ENCODE measurements at places on chromosomes 12 and 14.

DNA sequence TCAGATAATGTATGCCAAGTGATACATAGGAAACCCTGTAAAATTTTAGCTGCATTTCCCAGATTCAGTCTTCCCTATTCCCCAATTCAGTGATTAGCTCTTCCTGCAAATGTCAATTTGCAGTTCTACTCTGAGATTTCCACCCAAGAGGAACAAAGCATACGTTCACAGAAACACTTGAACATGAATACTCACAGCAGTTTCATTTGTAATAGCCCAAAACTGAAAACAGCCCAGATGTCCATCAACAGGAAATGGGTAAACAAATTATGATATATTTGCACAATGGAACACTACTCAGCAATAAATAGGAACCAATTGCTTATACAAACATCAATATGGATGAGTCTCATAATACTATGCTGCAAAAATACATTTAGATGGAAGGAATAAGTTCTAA, 194.2 kb downstream of the GXYLT1 start:
- no peaks in the 10 kb centered on the region for H3K36me3 ChIP-seq
- H3K27ac ChIP-seq = no peak overlapping the region
- H3K4me3 ChIP-seq = no peak overlapping the region
- DNase-seq = no peak

GRCh38 chr12:120259418-120260202, 5.9 kb downstream of the PXN start:
- H3K27ac ChIP-seq = peak overlapping the region; percentile 45
- H3K36me3 ChIP-seq = peaks cover 4% of the 10 kb centered on the region
- H3K4me1 ChIP-seq = peaks cover 45% of the 10 kb centered on the region
- H3K27me3 ChIP-seq = no peaks in the 10 kb centered on the region
- H3K4me3 ChIP-seq = no peak overlapping the region

- H3K4me3 ChIP-seq = no peak overlapping the region
- H3K4me1 ChIP-seq = peaks cover 27% of the 10 kb centered on the region
- DNase-seq = peak; percentile 14
- H3K36me3 ChIP-seq = no peaks in the 10 kb centered on the region
Observed at GRCh38 chr14:67618617-67619063, 1.1 kb upstream of the ARG2 start.

DNA sequence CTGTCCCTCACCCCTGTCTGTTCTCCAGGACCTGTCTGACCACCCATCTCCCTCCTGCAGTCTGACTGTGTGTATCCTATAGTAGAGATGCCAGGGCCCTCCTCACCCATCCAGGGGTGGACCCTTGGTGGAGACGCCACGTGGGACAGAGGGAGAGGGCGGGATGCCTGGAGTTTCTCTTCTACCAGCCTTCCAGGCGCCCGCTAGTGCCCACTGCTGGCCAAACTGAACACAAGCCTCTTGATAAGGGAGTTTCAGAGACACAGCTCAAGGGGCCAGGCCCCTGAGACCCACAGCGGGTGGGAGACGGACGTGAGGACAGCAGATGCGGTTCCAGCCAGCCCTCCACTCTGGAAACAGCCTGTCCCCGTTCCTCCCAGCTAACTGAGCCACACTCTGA, 147.3 kb downstream of the RBM19 start:
- H3K27ac ChIP-seq = no peak overlapping the region
- H3K27me3 ChIP-seq = no peaks in the 10 kb centered on the region
- H3K4me1 ChIP-seq = no peaks in the 10 kb centered on the region
- DNase-seq = no peak

GRCh38 chr14:64388533-64389285, 556 bp downstream of the MTHFD1 start:
- peaks cover 17% of the 10 kb centered on the region for H3K4me1 ChIP-seq
- H3K4me3 ChIP-seq = peak overlapping the region; percentile 68
- no peak for DNase-seq
- H3K27me3 ChIP-seq = no peaks in the 10 kb centered on the region
- peak overlapping the region; percentile 13 for H3K27ac ChIP-seq
- H3K36me3 ChIP-seq = no peaks in the 10 kb centered on the region

- peaks cover 4% of the 10 kb centered on the region for H3K27me3 ChIP-seq
- H3K4me3 ChIP-seq = no peak overlapping the region
- no peak for DNase-seq
- no peak overlapping the region for H3K27ac ChIP-seq
- H3K4me1 ChIP-seq = no peaks in the 10 kb centered on the region
Observed at GRCh38 chr14:55126034-55126433, 3.0 kb upstream of the LGALS3 start.

GRCh38 chr12:52713960-52714886, 10.9 kb upstream of the KRT77 start:
- peaks cover 39% of the 10 kb centered on the region for H3K27me3 ChIP-seq
- peak overlapping the region; percentile 58 for H3K4me3 ChIP-seq
- no peak overlapping the region for H3K27ac ChIP-seq

GRCh38 chr12:45669792-45670191, 59.7 kb upstream of the ARID2 start:
- H3K4me3 ChIP-seq = no peak overlapping the region
- H3K36me3 ChIP-seq = no peaks in the 10 kb centered on the region
- H3K4me1 ChIP-seq = peaks cover 25% of the 10 kb centered on the region
- no peaks in the 10 kb centered on the region for H3K27me3 ChIP-seq

- no peak overlapping the region for H3K27ac ChIP-seq
- no peaks in the 10 kb centered on the region for H3K36me3 ChIP-seq
- DNase-seq = no peak
- H3K4me3 ChIP-seq = no peak overlapping the region
- H3K27me3 ChIP-seq = no peaks in the 10 kb centered on the region
- H3K4me1 ChIP-seq = no peaks in the 10 kb centered on the region
Observed at GRCh38 chr12:132259364-132259871, 70.0 kb downstream of the GALNT9 start.

DNA sequence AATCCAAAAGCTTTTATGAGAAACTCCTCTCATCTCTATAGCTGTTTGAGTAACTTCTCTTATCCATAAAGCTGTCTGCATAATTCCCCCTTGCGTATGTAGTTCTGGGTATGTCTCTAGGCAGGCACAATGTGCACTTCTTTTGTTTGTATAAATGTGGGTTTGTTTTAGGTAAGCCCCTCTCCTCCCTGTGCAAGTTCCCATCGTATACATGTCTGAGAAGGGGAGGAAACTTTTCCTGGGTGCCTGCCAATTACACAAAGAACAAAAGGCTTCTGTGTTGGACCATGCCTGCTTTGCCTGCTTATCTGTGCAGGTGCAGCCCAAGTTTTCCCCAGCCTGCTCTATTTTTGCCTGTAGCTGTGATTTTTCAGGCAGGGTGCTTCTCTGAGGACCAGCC, 96.7 kb downstream of the CCER1 start:
- H3K4me1 ChIP-seq = no peaks in the 10 kb centered on the region
- no peaks in the 10 kb centered on the region for H3K36me3 ChIP-seq
- H3K27me3 ChIP-seq = no peaks in the 10 kb centered on the region
- H3K27ac ChIP-seq = no peak overlapping the region
- no peak for DNase-seq

DNA sequence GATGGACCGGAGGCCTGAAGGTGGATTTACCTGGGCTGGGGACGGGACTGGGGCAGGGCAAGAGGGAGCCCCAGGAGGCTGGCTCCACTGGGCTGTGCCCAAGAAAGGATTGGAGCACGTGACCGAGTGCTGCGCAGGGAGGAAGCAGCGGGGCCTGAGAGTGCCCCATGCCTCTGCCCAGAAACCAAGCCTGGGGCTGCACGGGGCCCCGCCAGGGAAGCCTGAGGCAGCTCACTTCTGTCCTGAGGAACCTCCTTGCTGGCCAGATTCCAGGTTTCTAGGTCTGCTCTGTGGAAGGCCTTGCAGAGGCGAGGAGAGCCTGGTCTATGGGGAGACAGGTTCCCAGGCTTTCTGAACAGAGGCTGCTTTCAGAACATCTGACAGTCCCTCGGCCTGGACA, 10.4 kb downstream of the NGB start:
- H3K4me1 ChIP-seq = no peaks in the 10 kb centered on the region
- H3K4me3 ChIP-seq = no peak overlapping the region
- H3K27ac ChIP-seq = no peak overlapping the region
- no peaks in the 10 kb centered on the region for H3K27me3 ChIP-seq
- no peak for DNase-seq

DNA sequence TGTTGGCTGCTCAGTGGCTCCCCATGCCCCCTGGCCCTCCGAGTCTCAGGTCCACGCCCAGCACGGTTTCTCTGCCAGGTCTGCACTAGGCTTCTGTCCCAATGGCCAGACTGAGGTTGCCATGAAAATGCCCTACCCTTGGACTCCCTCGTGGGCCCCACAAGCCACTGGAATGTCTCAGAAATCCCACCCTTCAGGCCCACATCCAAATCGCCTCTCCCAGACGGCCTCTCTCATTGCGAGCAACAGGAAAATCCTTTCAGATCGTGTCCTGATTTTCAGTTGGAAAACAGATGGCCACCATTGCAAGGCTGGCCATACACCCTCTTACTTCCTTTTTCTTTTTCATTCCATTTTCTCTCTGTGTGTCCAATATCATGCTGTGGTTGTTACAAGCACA, 77.3 kb downstream of the IRF2BPL start:
- H3K27me3 ChIP-seq = no peaks in the 10 kb centered on the region
- H3K4me1 ChIP-seq = peaks cover 15% of the 10 kb centered on the region
- no peaks in the 10 kb centered on the region for H3K36me3 ChIP-seq
- no peak overlapping the region for H3K27ac ChIP-seq

- no peak for DNase-seq
- H3K4me3 ChIP-seq = no peak overlapping the region
- no peaks in the 10 kb centered on the region for H3K27me3 ChIP-seq
- H3K36me3 ChIP-seq = no peaks in the 10 kb centered on the region
- H3K4me1 ChIP-seq = no peaks in the 10 kb centered on the region
Observed at GRCh38 chr14:32648434-32648833, 290.2 kb upstream of the NPAS3 start.

DNA sequence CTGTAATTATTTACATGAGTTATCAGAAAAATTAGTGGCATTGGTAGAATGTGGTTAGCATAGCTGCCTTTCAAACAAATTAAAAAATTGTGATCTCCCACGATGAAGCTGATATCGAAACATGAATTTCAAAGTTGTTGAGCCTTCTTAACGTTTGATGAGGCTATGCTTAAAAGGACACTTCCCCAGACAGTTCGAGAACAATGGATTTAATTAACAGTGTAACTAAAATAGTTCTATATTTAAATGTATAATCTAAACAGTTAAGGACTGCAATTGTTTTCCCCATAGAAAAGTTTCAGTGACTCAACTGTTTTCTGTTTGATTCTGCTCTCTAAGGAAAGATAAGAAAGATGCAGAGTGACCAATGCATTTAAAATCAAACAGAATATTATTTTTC, 1.6 kb downstream of the CLEC2B start:
- H3K27me3 ChIP-seq = no peaks in the 10 kb centered on the region
- H3K27ac ChIP-seq = peak overlapping the region; percentile 96
- DNase-seq = no peak
- peak overlapping the region; percentile 80 for H3K4me3 ChIP-seq
- no peaks in the 10 kb centered on the region for H3K36me3 ChIP-seq

GRCh38 chr14:74085828-74086227, 1.1 kb downstream of the LIN52 start:
- H3K4me1 ChIP-seq = peaks cover 13% of the 10 kb centered on the region
- DNase-seq = no peak
- no peak overlapping the region for H3K27ac ChIP-seq
- H3K4me3 ChIP-seq = no peak overlapping the region

DNA sequence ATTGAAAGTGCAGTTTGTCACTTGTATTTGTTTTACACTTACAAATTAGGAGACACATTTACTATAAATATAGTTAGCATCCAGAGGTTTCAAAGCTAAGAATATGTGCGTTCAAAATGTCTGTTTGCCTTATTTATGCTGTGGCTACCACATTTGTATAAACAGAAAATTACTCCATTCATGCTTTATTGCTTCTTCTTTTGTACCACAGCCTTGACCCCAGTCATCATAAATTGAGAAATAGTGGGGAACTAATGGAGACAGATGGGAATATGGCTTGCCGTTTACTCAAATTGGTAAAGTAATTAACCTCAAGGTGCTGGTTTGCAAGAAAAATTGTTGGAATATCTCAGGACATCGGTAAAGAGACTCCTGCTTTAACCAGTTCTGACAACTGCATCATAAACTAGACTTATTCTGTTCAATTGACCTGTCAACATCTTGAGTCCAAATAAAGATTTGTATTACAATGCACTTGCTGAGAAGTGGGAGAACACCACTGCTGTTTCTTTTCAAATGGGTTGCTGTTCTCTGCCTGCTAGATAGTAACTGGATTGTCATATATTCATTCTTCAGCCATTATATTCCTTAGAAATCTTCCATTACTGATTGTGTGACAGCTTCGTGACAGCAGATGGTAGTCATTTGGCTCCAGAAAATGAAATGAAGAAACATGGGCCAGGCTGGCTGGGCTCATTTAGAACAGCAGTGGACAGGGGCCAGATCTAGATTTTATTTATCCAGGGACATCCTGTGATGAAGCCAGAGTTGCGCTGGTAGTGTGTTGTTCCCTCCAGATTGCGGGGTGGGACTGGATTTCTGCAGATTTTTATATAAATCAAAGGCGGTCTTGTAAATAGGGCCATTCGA, 354.4 kb downstream of the EGLN3 start:
- DNase-seq = no peak
- no peak overlapping the region for H3K4me3 ChIP-seq
- H3K4me1 ChIP-seq = no peaks in the 10 kb centered on the region
- H3K27me3 ChIP-seq = no peaks in the 10 kb centered on the region

DNA sequence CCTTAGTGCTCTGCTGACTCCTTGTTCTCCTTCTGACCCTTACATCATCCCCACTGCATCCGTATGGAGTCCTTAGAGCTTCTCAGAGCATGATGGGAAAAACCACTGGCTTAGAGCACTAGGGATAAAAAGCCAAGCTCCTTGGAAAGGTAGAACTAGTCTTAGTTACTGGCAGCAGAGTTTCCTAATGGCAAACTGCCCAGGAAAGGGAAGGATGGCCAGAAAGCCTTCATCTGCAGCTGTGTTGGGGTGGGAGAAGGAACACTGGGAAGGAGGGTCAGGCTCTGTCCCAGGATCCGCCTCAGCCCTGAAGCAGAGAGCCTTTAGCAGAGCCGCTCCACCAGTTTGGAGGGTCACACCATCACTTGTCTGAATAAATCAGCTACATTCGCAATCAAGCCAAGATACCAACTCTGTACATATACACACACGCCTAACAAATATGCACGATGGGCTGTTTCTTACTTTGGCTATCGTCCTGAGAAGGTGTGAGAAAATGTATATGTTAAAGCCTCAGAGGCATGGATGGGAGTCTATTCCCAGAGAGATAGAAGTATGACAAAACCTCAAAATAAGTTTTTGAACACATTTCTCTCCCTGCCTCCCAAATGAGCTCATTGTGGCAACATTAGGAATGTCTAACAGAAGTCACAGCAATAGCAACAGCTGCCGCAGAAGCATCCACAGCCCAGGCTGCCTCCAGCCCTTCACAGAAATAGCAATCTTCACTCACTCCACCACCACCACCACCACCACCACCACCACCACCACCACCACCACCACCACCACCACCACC, 18.6 kb upstream of the GALNT8 start:
- DNase-seq = no peak
- no peak overlapping the region for H3K4me3 ChIP-seq
- H3K4me1 ChIP-seq = no peaks in the 10 kb centered on the region
- no peaks in the 10 kb centered on the region for H3K27me3 ChIP-seq
- no peak overlapping the region for H3K27ac ChIP-seq
